Activated T-helper 1 cell treated with anti-CD3 and anti-CD28 coated beads, Interleukin-12 subunit alpha, Interleukin-12 subunit beta, Interleukin-2, Interleukin-4 antibody, amounts not matched to agents 30 ng/mL and 10 ng/mL and 1 ng/mL, durations not matched to agents 14 hours and 24 hours and 36 hours (primary cell): ENCODE measurements at places on chromosomes 6 and 20.

GRCh38 chr6:16472349-16473069, 234.1 kb downstream of the GMPR start:
- no peak for DNase-seq

DNA sequence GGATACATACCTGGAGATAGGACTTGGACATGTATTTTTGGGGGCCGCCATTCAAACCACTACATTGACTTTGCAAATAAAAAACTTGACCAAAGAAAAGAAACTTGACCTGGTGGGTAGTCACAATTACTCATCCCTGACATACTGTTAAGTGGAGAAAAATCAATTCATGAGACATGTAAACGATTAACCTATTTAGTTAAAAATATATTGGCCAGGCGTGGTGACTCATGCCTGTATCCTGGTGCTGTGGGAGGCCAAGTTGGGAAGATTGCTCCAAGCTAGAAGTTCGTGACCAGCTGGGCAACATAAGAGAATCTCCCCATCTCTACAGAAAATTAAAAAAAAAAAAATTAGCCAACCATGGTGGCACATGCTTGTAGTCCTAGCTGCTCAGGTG, 2.5 kb upstream of the SRSF12 start:
- DNase-seq, result no peak

DNA sequence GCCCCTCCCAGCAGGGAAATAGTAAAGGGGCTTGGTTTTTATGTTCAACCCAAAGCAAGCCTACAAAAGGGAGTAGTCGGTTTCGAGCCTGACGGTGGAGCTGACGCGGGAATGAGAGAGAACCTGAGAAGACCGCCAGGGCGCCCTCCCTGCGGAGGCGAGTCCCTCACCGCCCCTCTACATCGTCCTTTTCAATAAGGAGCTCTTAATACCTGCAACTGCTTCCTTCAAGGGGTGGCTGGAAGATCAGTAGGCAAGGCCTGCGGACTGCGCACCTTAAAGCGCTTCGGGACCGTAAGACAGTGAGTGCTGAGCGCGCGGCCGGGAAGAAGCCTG, 709 bp upstream of the ZNF76 start:
- DNase-seq, result no peak

DNA sequence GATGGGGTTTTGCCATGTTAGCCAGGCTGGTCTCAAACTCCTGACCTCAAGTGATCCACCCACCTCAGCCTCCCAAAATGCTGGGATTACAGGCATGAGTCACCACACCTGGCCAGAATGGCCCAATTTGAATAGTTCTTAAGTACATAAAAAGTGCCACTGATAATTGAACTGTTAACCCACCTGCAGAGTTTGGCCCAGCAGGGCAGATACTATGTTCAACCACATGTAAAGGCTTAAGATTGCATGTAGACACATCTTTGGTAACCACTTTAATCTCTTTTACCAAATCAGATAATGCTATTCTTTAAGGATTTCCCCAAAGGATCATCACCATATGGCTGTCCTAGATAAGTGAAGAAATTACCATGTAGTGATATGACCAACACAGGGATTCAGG, 21.3 kb upstream of the SGK1 start:
- no peak for DNase-seq

- no peak for DNase-seq
Measured at GRCh38 chr20:3276680-3277015, 37.7 kb upstream of the SLC4A11 start.

- peak; percentile 52 for DNase-seq
Measured at GRCh38 chr6:105994118-105994590, 92.0 kb upstream of the PRDM1 start.

DNA sequence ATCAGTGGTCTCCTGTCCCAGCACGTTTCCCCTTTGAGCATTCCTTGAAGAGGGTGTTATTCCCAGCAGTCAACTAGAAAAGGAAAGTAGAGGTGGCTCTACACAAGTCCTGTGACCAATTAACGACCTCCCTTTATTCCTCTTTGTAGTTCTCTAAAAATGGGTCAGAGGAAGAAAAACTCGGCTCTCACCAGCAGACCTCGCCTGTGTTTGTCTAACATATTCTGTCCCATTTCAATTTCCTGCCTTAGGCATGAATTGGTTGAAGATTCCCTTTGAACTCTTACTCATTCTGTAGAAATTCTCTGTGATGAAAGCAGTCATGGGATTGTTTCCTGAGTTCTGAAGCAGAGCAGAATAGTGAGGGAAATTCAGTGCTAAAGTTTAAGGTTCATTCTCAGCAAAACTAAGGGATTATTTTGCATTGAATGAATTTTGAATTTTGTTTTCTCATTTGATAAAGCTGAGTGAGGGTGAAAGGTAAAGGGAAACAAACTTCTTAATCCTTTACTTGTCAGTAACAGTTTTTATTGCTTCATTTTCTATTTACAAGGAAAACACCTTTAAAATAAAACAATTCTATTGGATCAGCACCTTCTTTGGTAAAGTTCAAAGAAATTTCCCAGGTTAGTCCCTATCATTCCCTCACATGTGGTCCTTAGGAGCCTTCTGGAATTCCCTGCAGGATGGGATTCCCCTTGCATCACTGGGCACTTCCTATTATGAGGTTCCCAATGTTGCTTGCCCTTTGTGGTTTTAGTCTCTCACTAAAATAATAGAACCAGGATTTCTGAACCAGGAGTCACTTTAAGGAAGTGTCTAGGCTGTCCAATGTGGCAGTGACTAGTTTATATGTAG, 105.8 kb downstream of the SLX4IP start:
- no peak for DNase-seq
